Effector memory CD4-positive, alpha-beta T cell (primary cell): ENCODE measurements at places on chromosomes 16 and 17.

- DNase-seq = no peak
These were observed 9.2 kb upstream of the SSTR2 start for GRCh38 chr17:73155410-73156165.

DNA sequence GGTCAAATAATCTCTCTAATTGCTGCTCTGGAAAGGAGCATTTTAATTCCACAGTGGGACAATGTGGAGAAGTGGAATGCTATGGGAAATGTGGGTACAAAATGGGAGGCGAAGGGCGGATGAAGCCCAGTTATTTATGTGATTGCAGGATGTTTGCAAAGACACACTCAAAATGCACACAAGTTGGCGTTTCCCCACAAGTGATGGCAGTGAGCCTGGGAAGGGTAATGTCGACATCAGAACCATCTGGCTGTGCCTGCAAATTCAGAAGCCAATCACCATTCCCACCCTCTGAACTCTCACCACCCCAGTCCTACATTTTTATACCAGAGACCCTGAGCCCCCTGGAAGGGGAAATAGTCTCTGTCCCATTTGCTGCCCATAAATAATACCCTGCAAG lies 201.1 kb downstream of the SOX9 start:
- DNase-seq = no peak

- no peak for DNase-seq
These were observed 714.3 kb downstream of the WWOX start for GRCh38 chr16:78813661-78814311.

DNA sequence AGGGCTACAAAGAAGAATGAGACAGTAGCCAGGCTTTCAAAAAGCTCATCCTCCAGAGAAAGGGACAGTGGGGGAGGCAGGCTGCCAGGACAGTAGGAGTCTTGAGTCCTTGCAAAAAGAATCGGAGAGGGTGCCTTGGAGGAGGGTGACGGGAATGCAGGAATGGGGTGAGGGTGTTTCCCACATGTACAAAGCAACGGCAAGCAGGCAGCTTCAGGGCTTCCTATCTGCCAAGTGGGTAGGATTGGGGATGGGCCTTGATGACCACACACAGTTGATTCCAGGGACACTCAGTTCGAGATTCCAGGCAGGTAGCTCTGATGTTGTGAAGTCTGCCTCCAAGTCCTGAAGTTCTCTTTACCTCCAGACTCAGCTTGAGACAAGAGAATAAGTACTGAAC lies 54.4 kb downstream of the C17orf67 start:
- no peak for DNase-seq

DNA sequence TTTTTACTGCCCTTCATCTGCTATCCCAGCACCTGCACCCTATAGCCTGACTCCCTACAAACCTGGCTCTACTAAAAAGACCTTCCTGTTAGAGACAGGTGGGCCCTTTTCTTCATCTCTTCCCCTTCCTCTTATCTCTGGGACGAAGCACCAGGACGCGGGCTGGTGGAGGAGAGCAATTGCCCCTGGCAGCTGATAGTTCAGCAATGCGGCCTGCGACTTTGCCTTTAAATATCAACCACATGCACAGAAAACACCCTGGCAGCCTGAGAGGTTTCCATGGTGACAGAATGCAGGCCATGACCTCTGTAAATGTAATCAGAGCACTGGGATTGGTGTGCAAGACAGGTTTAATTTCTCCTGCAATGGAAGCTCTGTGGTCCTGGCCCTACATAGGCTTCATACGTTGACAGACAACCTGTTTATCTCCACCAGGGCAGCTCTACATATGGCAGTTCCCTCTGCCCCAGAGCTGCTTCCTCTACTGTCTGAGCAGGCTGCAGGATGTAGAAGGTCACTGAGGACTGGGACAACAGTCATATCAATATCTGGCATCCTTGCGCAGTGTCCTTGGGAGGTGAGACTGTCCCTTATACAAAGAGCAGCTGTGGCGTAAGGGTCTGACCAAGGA lies 10.0 kb upstream of the SKAP1 start:
- DNase-seq = peak; percentile 53

DNA sequence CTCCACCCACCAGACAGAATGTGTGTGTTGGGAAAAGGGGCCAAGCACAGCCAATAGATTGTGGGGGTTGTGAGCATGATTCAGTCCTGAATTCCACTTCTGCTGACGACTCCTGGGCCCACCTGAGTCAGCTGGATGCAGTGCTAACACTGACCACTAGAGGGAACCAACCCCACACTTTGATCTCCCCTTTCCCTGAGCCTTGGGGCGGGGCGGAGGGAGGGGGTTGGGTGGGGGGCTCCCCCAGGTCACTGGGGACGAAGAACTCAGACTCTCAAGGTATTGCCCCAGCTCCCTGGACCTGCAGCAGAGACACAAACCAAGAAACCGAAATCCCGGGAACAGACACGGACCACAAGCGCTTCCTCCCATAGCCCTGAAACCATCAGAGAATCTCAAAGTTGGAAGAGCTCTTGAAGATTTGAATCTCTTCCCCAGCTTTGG lies 621 bp upstream of the CSHL1 start:
- peak; percentile 50 for DNase-seq

- no peak for DNase-seq
These were observed 1.1 kb upstream of the SLC16A3 start for GRCh38 chr17:82227629-82228277.

DNA sequence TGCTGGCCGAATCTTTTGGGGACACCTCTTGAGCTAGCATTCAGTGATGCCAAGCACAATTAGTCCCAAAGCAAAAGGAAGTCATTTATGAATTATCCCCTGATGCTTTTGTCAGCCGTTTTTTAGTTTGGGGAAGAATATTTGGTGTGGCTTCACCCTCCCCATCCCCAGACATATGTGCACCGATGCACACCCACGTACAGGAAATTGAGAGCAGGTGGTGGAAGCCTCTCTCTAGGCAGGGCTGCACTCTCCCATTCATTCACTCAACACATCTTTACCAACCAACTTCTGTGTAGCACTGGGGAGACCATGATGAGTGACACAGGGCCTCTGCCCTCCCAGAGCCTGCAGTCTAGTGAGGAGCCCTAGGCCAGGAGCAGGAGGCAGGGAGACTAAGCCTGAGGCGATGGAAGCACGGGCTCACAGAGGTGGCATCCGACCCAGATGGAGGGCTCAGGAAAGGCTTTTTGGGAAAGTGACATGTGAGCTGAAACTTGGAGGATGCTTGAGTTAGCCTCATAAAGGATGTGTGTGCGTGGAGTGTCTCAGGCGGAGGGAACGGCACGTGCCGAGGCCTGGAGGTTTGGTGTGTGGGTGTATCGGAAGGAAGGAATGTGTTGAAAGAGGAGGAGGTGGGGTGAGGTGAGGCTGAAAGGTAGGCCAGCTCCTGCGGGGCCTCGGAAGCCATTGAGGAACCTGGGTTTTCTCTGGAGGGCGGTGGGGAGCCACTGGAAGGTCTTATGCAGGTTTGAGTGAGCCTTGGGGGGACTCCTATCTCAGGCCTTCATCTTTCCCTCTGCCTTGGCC lies 43.8 kb downstream of the PSME3IP1 start:
- no peak for DNase-seq

GRCh38 chr17:57201481-57201880 lies 54.8 kb upstream of the MSI2 start:
- no peak for DNase-seq

- peak; percentile 9 for DNase-seq
These were observed 18.3 kb upstream of the WFIKKN2 start for GRCh38 chr17:50816771-50817751.

- DNase-seq = no peak
These were observed 56.2 kb upstream of the RPL38 start for GRCh38 chr17:74147056-74147835.

DNA sequence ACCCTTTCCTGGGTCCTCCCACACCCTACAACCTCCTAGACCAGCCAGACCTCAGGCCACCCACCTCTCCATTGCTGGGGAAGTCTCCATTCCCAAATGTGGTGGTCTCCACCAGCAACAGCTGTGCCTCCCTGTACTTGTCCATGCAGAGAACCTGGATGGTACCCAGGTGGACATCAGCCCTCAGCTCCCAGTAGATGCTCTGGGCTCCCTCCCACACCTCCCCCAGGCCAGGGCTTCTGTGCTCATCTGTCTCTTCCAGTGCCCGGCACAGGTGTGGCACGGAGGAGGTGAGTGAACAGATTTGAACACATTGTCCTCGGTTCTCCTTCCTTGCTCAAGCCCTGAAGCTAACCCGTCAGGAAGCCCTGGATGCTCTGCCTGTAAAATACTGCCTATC lies 34.6 kb downstream of the LGALS9 start:
- DNase-seq = no peak

GRCh38 chr17:61160204-61160603 lies 239.4 kb upstream of the TBX2 start:
- DNase-seq = no peak

GRCh38 chr17:50301891-50302584 lies 27.8 kb downstream of the TMEM92 start:
- no peak for DNase-seq

GRCh38 chr16:73240920-73241319 lies 193.0 kb upstream of the ZFHX3 start:
- no peak for DNase-seq

DNA sequence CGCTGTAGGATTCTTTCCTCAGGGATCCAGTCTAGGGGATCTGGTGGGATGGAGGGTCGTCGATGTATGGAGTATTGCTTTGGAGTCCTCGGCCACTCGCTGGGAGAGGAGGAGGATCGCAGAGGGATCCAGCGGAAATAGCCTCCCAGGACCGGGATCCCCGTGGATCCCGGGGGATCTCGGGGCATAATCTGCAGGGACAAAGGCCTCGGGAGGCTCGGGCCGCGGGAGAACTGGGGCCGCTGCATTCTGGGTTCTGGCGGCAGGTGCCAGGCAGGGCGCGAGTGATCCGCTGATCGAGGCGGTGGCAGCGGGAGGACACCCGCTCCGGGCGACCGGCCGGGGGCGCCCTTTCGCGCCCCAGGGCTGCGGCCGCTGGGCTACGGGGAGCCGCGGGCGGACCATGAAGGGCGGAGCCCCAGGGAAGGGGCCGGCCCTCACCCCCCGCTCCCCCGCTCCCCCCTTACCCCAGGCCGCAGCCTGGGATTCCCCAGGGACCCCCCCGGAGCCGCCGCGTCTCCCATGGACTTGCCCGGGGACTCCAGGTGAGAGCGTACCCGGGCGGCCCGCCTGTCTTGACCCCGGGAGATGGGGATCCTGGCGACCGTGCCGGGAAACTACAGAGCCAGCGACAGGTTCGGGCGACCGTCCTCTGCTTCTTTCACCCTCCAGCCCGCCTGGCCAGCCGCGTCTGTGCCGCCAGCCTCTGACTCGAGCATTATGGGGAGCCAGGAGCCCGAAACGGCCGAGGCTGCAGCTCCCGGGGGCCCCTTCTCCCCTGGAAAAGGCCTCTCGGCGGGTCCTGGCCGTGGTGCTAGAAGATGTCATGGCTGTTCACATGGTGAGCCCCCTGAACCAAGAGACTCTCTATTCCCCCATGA lies 604 bp downstream of the PRR14 start:
- peak; percentile 82 for DNase-seq

DNA sequence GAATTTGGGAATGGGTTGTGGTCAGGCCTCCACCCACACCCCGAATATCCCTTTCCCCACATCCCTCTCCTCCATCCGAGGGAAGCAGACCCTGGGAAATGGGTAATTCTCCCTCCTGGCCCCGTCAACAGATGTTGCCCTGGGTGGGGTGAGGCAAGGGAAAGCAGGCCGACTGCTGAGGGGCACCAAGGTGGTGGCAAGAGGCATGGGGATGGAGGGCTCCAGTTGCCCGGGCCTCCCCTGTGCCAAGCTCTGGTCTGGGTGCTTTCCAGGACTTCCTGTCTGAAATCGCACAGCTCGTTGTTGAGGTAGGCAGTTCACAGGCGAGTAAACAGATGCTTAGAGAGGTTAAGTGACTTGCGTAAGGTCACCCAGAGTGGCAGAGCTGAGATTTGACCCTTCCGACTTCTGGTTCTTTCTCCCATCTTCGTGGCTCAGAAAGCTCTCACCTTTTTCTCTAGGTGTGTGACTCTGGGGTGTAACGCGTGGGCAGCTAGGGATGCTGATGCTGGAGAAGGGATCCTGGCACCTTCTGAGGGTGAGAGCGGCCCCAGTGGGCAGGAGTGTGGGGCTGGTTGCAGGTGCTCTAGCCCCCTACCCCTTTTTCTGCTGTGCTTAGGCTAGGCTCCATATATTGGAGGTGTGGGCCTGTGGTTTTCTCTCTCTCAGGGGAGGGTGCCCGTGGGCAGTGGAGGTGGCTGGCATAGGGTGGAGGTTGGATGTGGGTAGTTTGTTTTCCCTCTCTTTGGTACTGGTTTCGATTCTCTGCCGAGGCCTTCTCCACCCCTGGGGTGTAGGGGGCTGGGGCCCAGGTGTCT lies 17.2 kb downstream of the RARA start:
- DNase-seq = peak; percentile 67

DNA sequence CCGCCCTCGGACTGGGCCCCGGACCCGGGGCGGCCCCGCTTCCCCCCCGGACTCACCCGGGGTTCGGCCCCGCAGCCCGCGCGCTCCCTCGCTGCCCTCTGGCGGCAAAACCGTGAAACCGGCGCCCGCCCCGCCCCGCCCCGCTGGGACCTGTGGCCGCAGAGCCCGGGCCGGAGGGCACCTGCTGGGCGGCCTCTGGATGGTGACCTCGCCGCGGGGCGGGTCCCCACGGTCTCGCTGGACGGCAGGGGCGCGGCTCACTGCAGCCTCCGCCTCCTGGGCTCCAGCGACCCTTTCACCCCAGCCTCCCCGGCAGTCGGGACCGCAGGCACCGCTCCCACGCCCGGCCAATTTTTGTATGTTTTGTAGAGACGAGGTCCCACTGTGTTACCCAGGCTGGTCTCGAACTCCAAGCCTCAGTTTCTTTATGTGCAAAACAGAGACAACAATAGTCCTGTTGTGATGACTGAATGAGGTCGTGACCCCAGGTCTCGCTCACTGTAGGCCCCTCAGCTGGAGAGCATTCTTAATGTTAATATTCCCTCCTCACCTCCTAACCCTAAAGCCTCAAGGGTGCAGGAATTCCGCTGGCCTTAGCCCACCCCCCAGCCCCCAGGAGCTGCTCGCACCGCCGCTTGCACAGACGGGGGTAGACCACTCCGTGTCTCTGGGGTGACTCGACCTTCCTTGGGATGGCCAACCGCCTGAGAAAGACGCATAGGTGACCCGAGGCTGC lies 33.7 kb upstream of the RPH3AL start:
- DNase-seq = peak; percentile 29

DNA sequence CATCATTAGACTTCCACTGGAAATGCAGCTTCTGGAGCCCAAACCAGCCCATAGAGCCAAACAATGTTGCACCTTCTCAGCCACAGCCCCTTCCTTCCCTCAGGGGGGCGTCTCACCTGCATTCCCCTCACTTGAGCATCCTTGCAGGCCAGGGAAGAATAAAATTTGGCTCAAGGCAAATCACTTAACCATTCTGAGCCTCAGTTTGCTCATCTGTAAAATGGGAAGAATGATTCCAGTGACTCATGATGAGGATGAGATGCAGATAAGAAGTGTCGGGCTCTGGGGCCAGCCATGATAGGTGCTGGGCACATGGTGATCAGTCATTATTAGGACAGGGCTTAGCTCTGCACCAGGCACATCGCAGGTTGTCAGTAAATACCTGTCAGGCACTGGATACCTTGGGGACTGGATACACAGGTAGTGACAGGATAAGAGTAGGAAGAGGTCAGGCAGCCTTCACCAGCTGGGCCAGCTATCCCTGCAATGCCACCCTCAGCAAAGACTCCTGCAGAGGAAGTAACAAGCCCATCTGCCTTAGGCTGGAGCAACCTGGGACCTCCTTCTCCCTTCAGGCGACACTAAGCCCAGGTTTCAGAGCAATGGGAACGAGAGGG lies 208.0 kb upstream of the TNRC6C start:
- no peak for DNase-seq

GRCh38 chr16:86343027-86343795 lies 167.1 kb upstream of the FOXF1 start:
- DNase-seq = no peak

GRCh38 chr16:71627731-71628181 lies 1.8 kb downstream of the MARVELD3 start:
- DNase-seq = no peak

GRCh38 chr17:49370971-49371834 lies 9.2 kb upstream of the ZNF652 start:
- DNase-seq = no peak
